ENCODE measurements at places on chromosomes 6 and 20. TPM values are rescaled to one million over a fixed set of nuclear protein-coding genes. Genes with fewer than 3 reads are reported as not detected.

FAM209A gene
- total RNA-seq = 1.2 TPM

VEGFA gene
- 16.4 TPM for total RNA-seq

C2 gene
- 0.73 TPM for total RNA-seq

HUS1B gene
- total RNA-seq = 1.2 TPM

All from CD8-positive, alpha-beta memory T cell (primary cell).